ENCODE measurements at places on chromosomes 5 and 9. TPM values are rescaled to one million over a fixed set of nuclear protein-coding genes. Genes with fewer than 3 reads are reported as not detected.

Gene PCDHGC3
- 129 TPM for total RNA-seq

Gene COL27A1
- 24.6 TPM for total RNA-seq

Gene MSX2
- not detected for total RNA-seq

Gene PCDHA6
- total RNA-seq: not detected

Gene ZDHHC11
- 3.2 TPM for total RNA-seq

Gene THBS4
- 0.58 TPM for total RNA-seq

Gene PTGES
- total RNA-seq: 12.9 TPM

Gene OR1K1
- not detected for total RNA-seq

DNA sequence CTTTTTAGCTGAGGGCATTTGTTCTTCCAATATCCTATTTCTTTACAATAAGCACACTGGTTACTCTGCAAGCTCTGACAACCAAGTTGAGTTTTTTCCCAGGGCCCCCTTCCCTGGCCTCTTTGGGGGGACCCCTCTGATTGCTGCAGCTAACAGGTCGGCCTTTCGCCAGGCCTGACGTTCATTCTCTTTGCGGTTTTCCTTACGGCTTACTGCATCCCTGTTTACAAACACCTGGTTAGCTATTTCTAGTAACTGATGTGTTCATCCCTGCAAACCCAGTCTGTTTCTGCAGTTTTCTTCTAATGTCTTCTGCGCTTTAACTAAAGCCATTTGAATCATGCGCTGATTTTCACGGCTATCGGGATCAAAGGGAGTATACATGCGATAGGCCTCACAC is 37.5 kb upstream of the PPP1R26 start:
- H3K27ac ChIP-seq: no peak overlapping the region
- no peak for DNase-seq
- peaks cover 44% of the 10 kb centered on the region for H3K27me3 ChIP-seq
- peaks cover 5% of the 10 kb centered on the region for H3K36me3 ChIP-seq
- no peak overlapping the region for H3K4me3 ChIP-seq
- H3K4me1 ChIP-seq: peaks cover 5% of the 10 kb centered on the region

DNA sequence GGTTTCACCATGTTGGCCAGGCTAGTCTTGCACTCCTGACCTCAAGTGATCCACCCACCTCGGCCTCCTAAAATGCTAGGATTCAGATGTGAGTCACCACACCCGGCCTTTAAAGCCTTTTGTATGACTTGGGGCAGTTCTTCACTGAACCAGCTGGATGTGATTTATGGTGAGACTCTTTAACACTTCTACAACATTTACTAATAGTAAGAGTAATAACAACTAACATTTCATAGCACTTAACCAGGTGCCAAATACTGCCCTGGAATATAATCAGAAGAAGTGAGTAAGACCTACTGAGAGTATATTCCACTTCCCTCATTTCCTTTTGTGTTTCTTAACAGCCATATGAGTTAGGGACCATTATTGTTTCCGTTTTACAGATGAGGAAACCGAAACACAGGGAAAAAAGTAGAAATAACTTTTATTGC is 10.0 kb downstream of the ZSWIM6 start:
- H3K4me3 ChIP-seq: peak overlapping the region; percentile 50
- peaks cover 5% of the 10 kb centered on the region for H3K27me3 ChIP-seq
- DNase-seq: peak; percentile 96
- H3K27ac ChIP-seq: peak overlapping the region; percentile 73
- H3K4me1 ChIP-seq: peaks cover 93% of the 10 kb centered on the region
- H3K36me3 ChIP-seq: peaks cover 14% of the 10 kb centered on the region

DNA sequence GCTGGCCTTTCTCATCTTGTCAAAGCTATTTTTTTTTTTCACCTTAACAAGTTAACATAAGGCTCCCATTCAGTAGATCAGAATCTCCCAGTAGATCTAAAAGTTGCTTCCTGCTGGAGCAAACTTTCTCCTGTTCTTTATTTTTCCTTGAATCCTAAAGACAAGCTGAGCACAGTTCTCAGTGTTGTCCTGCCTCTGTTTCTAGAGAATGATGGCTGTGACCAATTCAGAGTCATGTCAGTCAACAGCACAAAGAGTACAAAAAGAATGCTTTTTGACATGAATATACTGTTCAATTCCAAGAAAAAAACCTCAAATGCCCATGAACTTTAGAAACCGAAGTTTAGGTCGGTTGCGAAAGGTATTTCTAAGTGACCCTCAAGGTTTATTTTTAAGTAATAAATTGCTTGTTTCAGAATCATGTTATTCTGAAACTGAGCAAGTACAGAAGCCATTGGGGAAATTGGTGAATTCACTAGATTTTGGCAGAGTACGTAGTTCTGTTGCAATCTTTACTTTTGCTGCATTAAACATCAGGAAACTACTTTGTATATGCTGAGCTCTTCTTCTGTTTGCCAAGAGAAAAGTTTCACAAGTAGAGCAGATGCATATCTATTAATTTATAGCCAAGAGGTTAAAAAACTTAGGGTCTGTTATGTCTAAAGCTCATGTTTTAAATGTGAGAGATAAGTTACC is 161.7 kb upstream of the RPS23 start:
- no peaks in the 10 kb centered on the region for H3K4me1 ChIP-seq
- no peak overlapping the region for H3K4me3 ChIP-seq
- H3K27me3 ChIP-seq: peaks cover 16% of the 10 kb centered on the region
- H3K27ac ChIP-seq: no peak overlapping the region

GRCh38 chr5:15821506-15821905 is 321.5 kb downstream of the FBXL7 start:
- peaks cover 40% of the 10 kb centered on the region for H3K4me1 ChIP-seq
- H3K36me3 ChIP-seq: peaks cover 5% of the 10 kb centered on the region
- H3K27ac ChIP-seq: 0 out of 2 replicates have a peak overlapping the region, but pooled peaks have one; percentile 14
- peak; percentile 37 for DNase-seq
- H3K4me3 ChIP-seq: no peak overlapping the region

DNA sequence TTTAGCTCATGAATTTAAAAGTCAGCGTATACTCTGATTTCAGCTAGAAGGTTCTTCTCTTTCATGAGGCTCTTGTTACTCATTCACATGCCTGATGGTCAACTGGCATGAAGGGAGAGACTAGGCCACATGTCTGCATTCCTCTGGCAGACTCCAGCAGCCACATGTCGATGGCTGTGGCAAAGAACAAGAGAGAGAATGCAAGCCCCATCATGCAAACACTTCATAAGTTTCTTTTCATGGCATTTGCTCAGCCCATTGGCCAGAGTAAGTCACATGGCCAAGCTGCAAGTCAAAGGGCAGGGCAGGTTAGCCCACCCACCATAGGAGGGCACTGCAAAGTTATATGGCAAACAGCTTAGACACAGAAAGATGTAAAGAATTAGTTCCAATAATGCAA is 5.4 kb downstream of the KCNV2 start:
- H3K4me1 ChIP-seq: peaks cover 45% of the 10 kb centered on the region
- peak; percentile 70 for DNase-seq
- H3K4me3 ChIP-seq: no peak overlapping the region
- H3K27ac ChIP-seq: no peak overlapping the region

- H3K36me3 ChIP-seq: peaks cover 13% of the 10 kb centered on the region
- no peak overlapping the region for H3K4me3 ChIP-seq
- no peak overlapping the region for H3K27ac ChIP-seq
- no peak for DNase-seq
Observed at GRCh38 chr9:114606068-114606467, 5.0 kb upstream of the TMEM268 start.

- H3K4me1 ChIP-seq: no peaks in the 10 kb centered on the region
- peaks cover 3% of the 10 kb centered on the region for H3K27me3 ChIP-seq
- no peak overlapping the region for H3K27ac ChIP-seq
- no peaks in the 10 kb centered on the region for H3K36me3 ChIP-seq
Observed at GRCh38 chr9:93713716-93714115, 137.3 kb downstream of the PHF2 start.

- H3K36me3 ChIP-seq: no peaks in the 10 kb centered on the region
- no peak for DNase-seq
- no peaks in the 10 kb centered on the region for H3K4me1 ChIP-seq
- H3K4me3 ChIP-seq: no peak overlapping the region
- no peak overlapping the region for H3K27ac ChIP-seq
- no peaks in the 10 kb centered on the region for H3K27me3 ChIP-seq
Observed at GRCh38 chr5:120199559-120199958, 264.5 kb upstream of the PRR16 start.

GRCh38 chr5:109170629-109171350 is 239.0 kb downstream of the PJA2 start:
- H3K36me3 ChIP-seq: peaks cover 12% of the 10 kb centered on the region
- H3K4me3 ChIP-seq: no peak overlapping the region
- H3K27me3 ChIP-seq: no peaks in the 10 kb centered on the region
- DNase-seq: no peak
- H3K27ac ChIP-seq: no peak overlapping the region

DNA sequence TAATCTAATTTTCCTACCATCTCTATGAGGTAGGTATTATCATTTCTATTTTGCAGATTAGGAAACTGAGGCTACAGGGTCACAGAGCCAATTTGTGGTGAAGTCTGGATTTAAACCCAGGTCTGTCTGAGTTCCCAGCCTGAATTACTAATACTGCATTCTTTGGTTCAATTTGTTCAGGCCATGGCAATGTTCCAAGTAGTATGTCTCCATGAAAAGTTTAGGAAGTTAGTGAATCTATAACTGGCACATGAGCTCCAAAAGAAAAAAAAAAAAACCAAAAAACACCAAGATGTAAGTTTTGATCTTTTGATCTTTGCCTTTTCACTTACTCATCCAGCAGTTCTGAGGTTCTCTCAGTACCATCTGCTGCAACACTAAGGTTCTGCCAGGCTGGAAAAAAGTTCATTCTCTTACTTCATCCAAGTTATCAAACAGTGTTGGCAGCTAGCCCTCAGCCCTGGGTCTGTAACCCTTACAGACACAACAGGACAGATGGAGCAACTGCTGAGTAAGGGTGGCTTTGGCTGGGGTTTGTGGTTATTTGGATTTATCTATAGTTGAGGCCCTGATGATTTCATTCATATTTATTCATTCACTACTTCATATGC is 4.4 kb upstream of the TMEM268 start:
- H3K27me3 ChIP-seq: no peaks in the 10 kb centered on the region
- H3K27ac ChIP-seq: peak overlapping the region; percentile 24
- no peak overlapping the region for H3K4me3 ChIP-seq
- DNase-seq: peak; percentile 33

GRCh38 chr5:16757989-16758501 is 141.2 kb upstream of the RETREG1 start:
- no peak for DNase-seq
- peaks cover 27% of the 10 kb centered on the region for H3K36me3 ChIP-seq
- H3K27me3 ChIP-seq: peaks cover 4% of the 10 kb centered on the region
- no peak overlapping the region for H3K27ac ChIP-seq

GRCh38 chr9:77981332-77981731 is 50.3 kb downstream of the GNAQ start:
- H3K4me1 ChIP-seq: peaks cover 58% of the 10 kb centered on the region
- peak overlapping the region; percentile 56 for H3K27ac ChIP-seq
- no peaks in the 10 kb centered on the region for H3K36me3 ChIP-seq
- peak overlapping the region; percentile 73 for H3K4me3 ChIP-seq
- peak; percentile 72 for DNase-seq

DNA sequence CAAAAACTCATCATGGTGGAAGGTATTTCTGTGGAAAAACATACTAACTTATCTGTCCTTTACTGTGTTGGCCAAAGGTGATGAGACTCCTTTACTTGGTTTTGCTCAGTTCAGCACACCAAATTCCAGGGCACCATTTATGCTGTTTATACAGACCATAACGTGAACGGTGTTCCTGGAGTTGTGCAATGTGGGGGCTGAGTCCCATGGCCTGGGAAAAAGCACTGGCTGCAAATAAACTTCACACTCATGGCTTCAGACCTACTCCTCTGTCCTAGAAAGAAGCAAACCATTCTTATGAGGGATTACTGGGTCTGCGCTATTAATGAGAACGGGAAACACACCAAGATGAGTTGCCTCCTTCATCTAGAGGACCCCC is 10.4 kb downstream of the FREM1 start:
- DNase-seq: no peak
- no peaks in the 10 kb centered on the region for H3K36me3 ChIP-seq
- no peaks in the 10 kb centered on the region for H3K4me1 ChIP-seq
- no peaks in the 10 kb centered on the region for H3K27me3 ChIP-seq
- no peak overlapping the region for H3K4me3 ChIP-seq

- no peaks in the 10 kb centered on the region for H3K27me3 ChIP-seq
- H3K27ac ChIP-seq: no peak overlapping the region
- no peak for DNase-seq
- H3K4me1 ChIP-seq: no peaks in the 10 kb centered on the region
- H3K36me3 ChIP-seq: no peaks in the 10 kb centered on the region
Observed at GRCh38 chr9:31005086-31005665, 1379.3 kb upstream of the ACO1 start.

- H3K4me3 ChIP-seq: peak overlapping the region; percentile 26
- H3K27ac ChIP-seq: peak overlapping the region; percentile 70
- H3K4me1 ChIP-seq: peaks cover 84% of the 10 kb centered on the region
Observed at GRCh38 chr5:167720676-167721260, 570.7 kb upstream of the WWC1 start.

GRCh38 chr5:75675783-75676182 is 41.5 kb downstream of the POC5 start:
- no peaks in the 10 kb centered on the region for H3K27me3 ChIP-seq
- peaks cover 2% of the 10 kb centered on the region for H3K4me1 ChIP-seq
- no peaks in the 10 kb centered on the region for H3K36me3 ChIP-seq

GRCh38 chr5:68780299-68780955 is 313.4 kb upstream of the SLC30A5 start:
- H3K4me1 ChIP-seq: no peaks in the 10 kb centered on the region
- H3K27ac ChIP-seq: no peak overlapping the region

- DNase-seq: no peak
- H3K4me1 ChIP-seq: no peaks in the 10 kb centered on the region
- H3K27me3 ChIP-seq: no peaks in the 10 kb centered on the region
- H3K27ac ChIP-seq: no peak overlapping the region
Observed at GRCh38 chr5:104345222-104346016, 782.8 kb upstream of the NUDT12 start.

DNA sequence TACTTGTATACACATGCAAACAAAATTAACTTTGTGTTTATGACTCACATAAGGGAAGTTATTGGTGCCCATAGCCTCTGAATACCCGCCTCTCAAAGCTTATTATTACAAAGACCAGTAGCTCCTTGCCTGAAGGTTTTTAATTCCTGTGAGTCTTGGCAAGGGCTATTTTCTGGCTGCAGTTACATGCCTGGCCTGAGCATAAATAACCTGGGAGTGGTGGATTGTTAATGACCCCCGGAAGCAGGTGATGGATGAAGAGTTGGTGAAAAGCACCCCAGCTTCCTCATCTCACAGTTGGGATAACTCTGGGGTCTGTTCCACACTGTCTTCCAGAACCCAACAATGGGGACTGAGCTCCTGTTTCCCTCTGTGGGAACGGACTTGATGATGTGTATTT is 594.5 kb downstream of the PDE4D start:
- peaks cover 15% of the 10 kb centered on the region for H3K4me1 ChIP-seq
- H3K36me3 ChIP-seq: no peaks in the 10 kb centered on the region
- no peaks in the 10 kb centered on the region for H3K27me3 ChIP-seq
- no peak overlapping the region for H3K4me3 ChIP-seq
- H3K27ac ChIP-seq: no peak overlapping the region
- no peak for DNase-seq

All from HFFc6 (cell line).